Left renal cortex interstitium (tissue), 4 donors: ENCODE measurements at places on chromosomes 11 and 22.

DNA sequence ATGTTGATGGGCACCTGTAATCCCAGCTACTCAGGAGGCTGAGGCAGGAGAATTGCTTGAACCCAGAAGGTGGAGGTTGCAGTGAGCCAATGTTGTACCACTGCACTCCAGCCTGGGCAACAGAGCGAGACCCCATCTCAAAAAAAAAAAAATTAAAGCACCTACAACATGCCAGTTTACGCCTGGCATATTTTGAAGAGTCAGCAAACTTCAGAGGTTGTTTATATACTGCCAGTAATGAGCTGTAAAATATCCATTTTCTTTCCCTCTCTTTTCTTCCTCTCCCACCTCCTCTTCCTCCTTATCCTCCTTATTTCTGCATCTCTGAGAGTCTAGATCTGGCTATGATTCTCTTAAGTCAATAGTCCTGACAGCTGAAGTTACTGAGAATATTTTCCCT, 556.5 kb upstream of the LARGE1 start:
- no peak for DNase-seq

- no peak for DNase-seq
These were observed 49.7 kb downstream of the PANX1 start for GRCh38 chr11:94178331-94178730.

DNA sequence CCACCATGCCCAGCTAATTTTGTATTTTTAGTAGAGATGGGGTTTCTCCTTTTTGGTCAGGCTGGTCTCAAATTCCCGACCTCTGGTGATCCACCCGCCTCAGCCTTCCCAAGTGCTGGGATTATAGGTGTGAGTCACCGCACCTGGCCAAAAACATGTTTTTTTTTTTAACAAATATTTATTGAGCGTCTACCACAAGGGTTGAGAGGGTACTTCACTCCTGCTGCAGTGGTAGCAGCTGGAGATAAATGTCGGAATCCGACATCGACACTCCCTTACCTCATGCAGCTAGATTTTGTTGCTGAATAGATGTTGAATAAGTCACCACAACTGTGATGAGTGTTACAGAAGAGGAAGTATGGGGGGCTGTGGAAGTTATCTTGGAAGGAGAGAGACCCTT, 971 bp downstream of the DNAJB13 start:
- DNase-seq: no peak

- DNase-seq: no peak
These were observed 9.0 kb downstream of the MB start for GRCh38 chr22:35608088-35608487.

DNA sequence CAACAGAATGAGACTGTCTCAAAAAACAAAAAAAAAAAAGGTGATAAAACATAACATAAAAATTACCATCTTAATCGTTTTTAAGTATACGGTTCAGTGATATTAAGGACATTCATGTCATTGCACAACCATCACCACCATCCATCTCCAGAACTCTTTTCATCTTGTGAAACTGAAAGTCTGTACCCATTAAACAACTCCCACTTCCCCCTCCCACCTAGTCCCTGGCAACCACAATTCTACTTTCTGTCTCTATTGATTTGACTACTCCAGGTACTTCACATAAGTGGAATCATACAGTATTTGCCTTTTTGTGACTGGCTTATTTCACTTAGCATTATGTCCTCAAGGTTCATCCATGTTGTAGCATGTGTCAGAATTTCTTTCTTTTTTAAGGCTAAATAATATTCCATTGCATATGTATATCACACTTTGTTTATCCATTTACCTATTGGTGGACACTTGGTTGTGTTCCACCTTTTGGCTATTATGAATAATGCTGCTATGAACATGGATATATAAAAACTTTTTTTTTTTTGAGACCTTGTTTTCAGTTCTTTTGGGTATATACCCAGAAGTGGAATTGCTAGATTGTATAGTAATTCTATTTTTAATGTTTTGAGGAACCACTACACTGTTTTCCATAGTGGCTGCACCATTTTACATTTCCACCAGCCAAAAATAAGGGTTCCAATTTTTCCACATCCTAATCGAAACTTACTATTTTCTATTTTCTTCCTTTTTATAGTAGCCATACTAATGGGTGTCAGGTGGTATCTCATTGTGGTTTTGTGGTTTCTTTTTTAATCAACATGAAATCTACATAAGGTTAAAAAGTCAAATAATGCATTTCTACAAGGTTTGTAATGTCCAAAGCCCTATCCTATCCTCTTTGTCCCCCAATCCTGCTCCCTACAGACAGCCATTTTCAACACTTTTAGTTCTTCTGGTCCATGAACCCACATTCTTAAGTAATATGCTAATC, 23.4 kb upstream of the PIK3C2A start:
- no peak for DNase-seq

- DNase-seq: no peak
These were observed 34.0 kb upstream of the TECTA start for GRCh38 chr11:121067026-121067425.
